Activated CD4-positive, alpha-beta T cell treated with anti-CD3 and anti-CD28 coated beads, Interleukin-2, amount 10 ng/mL, durations not matched to agents 24 days and 14 days (primary cell): ENCODE measurements at places on chromosomes 2 and 18.

DNA sequence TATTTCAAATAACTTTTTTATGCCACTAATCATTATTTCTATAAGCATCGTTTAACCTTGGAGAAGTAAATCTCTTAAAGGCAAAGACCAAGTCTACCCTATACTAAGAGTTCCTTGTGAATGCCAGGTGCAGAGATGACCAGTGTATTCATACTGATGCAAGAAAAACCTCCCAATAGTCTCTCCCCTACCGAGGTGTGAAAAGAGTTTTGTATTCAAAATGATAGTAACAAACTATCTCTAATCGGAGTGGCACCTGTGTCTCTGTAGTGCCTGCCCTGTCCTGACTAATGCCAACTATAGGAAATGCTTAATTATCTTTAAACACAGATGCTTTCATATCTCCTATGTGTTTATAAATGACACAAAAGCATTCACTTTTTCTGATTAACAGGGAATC lies 798.5 kb downstream of the TRIB2 start:
- no peaks in the 10 kb centered on the region for H3K4me1 ChIP-seq
- H3K27me3 ChIP-seq, result no peaks in the 10 kb centered on the region
- H3K36me3 ChIP-seq, result no peaks in the 10 kb centered on the region
- no peak overlapping the region for H3K27ac ChIP-seq
- DNase-seq, result no peak

GRCh38 chr2:232235716-232236115 lies 142.8 kb upstream of the ALPP start:
- no peak overlapping the region for H3K27ac ChIP-seq
- no peak for DNase-seq
- H3K36me3 ChIP-seq, result peaks cover 9% of the 10 kb centered on the region
- no peaks in the 10 kb centered on the region for H3K27me3 ChIP-seq

- peaks cover 20% of the 10 kb centered on the region for H3K4me1 ChIP-seq
- peak overlapping the region; percentile 15 for H3K4me3 ChIP-seq
- no peak for DNase-seq
- no peaks in the 10 kb centered on the region for H3K27me3 ChIP-seq
These were observed 36.7 kb upstream of the ITGA4 start for GRCh38 chr2:181420259-181421130.

GRCh38 chr2:8133913-8134472 lies 547.9 kb upstream of the ID2 start:
- peaks cover 5% of the 10 kb centered on the region for H3K4me1 ChIP-seq
- peaks cover 4% of the 10 kb centered on the region for H3K36me3 ChIP-seq
- H3K4me3 ChIP-seq, result no peak overlapping the region
- no peak overlapping the region for H3K27ac ChIP-seq
- no peak for DNase-seq
- no peaks in the 10 kb centered on the region for H3K27me3 ChIP-seq

- H3K4me3 ChIP-seq, result no peak overlapping the region
- no peaks in the 10 kb centered on the region for H3K36me3 ChIP-seq
- H3K4me1 ChIP-seq, result peaks cover 2% of the 10 kb centered on the region
These were observed 91.9 kb upstream of the KCNE4 start for GRCh38 chr2:222960126-222960525.

- no peaks in the 10 kb centered on the region for H3K27me3 ChIP-seq
- no peak for DNase-seq
- H3K27ac ChIP-seq, result no peak overlapping the region
These were observed 150.4 kb downstream of the ZFP36L2 start for GRCh38 chr2:43075811-43076585.

DNA sequence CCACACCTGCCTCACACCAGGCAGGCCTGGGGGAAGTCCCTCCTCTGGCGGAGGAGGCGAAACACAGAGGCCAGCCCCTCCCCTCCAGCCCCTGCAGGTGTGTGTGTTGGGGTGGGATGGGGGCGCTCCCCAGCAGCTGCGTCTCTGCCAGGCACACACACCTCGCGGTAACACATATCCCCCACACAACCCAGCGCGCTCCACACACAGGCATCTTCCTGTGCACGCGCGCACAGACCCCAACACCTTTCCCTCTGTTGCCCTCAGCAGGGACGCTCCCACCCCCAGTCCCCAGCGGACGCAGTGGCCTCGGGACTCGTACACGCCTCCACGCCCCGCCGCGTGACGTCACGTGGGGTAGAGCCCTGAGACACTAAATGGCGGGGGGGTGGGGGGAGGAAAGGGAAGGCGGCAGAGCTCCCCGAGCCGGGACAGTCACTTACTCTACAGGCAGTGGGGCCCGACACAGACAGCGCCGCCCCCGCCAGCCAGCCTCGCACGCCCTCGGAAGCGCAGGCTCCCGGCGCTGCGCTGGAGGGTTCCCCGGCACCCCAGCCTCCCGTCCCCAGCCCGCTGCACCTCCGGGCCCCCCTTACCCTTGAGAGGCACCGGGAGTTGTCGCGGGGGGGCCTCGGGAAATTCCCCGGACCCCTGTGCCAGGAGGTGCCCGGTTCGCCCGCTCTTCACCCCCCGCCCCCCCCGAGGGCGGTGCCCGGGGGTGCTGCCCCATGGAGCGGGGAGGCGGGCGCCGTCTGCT lies at the start of gene WNT10A:
TSS of gene WNT10A (plus strand) at position 751 of the 757 bp plus-strand sequence. CDS start 144 bp downstream, outside the sequence.
- DNase-seq, result peak; percentile 83
- no peaks in the 10 kb centered on the region for H3K36me3 ChIP-seq
- peak within 1 kb of the TSS; percentile 40 for H3K27ac ChIP-seq
- H3K4me1 ChIP-seq, result peaks cover 36% of the 10 kb centered on the region
- peaks cover 73% of the 10 kb centered on the region for H3K27me3 ChIP-seq

DNA sequence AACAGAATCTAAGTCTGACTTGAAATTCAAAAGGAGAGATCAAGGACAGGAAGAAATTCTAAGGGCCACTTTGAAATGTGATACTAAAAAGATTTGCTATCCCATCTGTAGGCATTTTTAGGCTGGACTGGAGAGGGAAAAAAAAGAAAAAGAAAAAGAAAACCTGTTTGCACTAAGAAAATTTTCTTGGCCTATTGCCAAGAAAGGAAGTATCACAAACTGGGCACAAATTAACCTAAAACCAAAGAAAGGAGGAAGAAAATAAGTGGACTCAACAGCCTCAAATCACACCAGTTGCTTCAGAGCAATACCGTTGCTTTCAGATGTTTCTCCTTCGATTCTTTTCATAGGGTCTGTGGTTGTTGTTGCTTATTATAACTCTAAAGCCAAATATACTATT lies 287.9 kb upstream of the VRK2 start:
- H3K36me3 ChIP-seq, result no peaks in the 10 kb centered on the region
- no peak overlapping the region for H3K27ac ChIP-seq
- no peak for DNase-seq
- H3K4me1 ChIP-seq, result no peaks in the 10 kb centered on the region

- no peak for DNase-seq
- H3K36me3 ChIP-seq, result peaks cover 11% of the 10 kb centered on the region
- no peaks in the 10 kb centered on the region for H3K27me3 ChIP-seq
- no peak overlapping the region for H3K4me3 ChIP-seq
These were observed 93.3 kb downstream of the RNF144A start for GRCh38 chr2:7010391-7011054.

GRCh38 chr2:10798783-10799182 lies 13.8 kb downstream of the PDIA6 start:
- H3K4me1 ChIP-seq, result peaks cover 11% of the 10 kb centered on the region
- no peak overlapping the region for H3K27ac ChIP-seq
- H3K4me3 ChIP-seq, result no peak overlapping the region

GRCh38 chr2:84925336-84925723 lies 19.9 kb downstream of the TMSB10 start:
- H3K36me3 ChIP-seq, result peaks cover 4% of the 10 kb centered on the region
- peaks cover 38% of the 10 kb centered on the region for H3K4me1 ChIP-seq
- DNase-seq, result no peak
- H3K27me3 ChIP-seq, result no peaks in the 10 kb centered on the region
- peak overlapping the region; percentile 93 for H3K4me3 ChIP-seq

GRCh38 chr18:61892683-61893308 lies at the start of gene RNF152:
Gene RNF152, minus strand, starts transcription at chr18:61893007. Its CDS starts 76,544 bp downstream, at chr18:61816463.
- H3K4me3 ChIP-seq, result peak within 1 kb of the TSS; percentile 84
- no peaks in the 10 kb centered on the region for H3K36me3 ChIP-seq
- H3K27ac ChIP-seq, result peak within 1 kb of the TSS; percentile 58
- H3K27me3 ChIP-seq, result peaks cover 60% of the 10 kb centered on the region

- no peak for DNase-seq
- no peaks in the 10 kb centered on the region for H3K36me3 ChIP-seq
- H3K4me3 ChIP-seq, result no peak overlapping the region
- no peak overlapping the region for H3K27ac ChIP-seq
- peaks cover 3% of the 10 kb centered on the region for H3K4me1 ChIP-seq
- H3K27me3 ChIP-seq, result peaks cover 9% of the 10 kb centered on the region
These were observed 249.1 kb upstream of the SIX2 start for GRCh38 chr2:45258311-45258710.

GRCh38 chr18:21901423-21901945 lies 160.9 kb downstream of the MIB1 start:
- no peaks in the 10 kb centered on the region for H3K36me3 ChIP-seq
- no peak overlapping the region for H3K4me3 ChIP-seq
- H3K27me3 ChIP-seq, result peaks cover 4% of the 10 kb centered on the region
- DNase-seq, result no peak
- peaks cover 5% of the 10 kb centered on the region for H3K4me1 ChIP-seq
